ENCODE measurements at places on chromosomes 12 and 14.

GRCh38 chr12:114780746-114781399 lies 96.9 kb upstream of the TBX3 start:
- no peak for DNase-seq

DNA sequence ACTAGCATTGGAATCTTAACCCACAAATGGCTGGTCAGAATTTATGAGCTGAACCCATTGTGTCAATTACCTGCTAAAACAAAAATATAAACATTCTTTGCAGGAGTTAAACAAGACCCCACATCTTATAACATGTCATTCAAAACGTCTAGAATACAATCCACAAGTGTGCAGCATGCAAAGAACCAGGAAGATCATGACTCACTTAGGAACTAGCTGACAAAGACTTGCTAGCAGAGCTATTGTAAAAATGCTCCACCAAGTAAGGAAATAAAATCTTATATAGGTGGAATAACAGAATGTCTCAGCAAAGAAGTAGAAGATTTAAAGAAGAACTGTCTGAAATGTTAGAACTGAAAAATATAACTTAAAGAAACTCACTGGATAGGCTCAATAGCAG lies 26.5 kb upstream of the POC1B start:
- DNase-seq: peak; percentile 30

- peak; percentile 54 for DNase-seq
Observed at GRCh38 chr12:31906557-31907301, 52.5 kb upstream of the RESF1 start.

DNA sequence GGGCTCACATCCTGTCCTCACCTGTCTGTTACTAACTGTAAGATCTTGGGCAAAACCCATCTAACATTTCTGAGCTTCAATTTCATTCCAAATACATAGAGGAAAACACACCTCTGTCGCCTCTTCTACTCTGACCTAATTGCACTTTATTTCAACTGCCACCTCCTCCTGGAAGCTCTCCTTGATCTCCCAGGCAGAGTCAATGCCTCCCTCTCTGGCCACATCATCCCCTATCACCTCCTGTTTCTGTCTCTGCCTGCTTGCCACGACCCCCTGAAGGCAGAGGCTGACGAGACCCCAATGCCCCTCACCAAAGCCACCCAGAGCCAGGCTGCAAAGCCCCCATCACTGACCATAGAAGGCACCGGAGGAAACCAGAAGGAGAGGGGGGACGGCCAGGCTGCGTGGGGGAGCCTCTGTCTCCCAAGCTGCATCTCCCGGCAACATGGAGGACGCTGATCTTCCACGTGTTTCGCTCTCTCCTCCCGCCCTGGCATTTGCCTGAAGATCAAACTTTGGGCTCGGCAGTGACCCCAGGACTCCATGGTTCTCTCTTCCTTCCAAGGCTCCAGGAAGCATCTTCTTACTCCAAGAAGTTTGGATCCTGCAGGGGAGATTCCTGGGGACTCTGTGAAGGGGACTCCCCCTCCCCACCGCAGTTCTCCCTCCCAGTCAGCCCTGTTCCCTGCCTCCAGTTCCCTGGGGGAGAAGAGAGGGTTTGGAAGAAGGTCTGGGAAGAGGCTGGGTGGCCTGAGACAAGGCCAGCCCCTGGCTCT lies 50.1 kb upstream of the BCL11B start:
- DNase-seq: no peak

- DNase-seq: no peak
Observed at GRCh38 chr14:58919217-58919616, 269.2 kb upstream of the DAAM1 start.

DNA sequence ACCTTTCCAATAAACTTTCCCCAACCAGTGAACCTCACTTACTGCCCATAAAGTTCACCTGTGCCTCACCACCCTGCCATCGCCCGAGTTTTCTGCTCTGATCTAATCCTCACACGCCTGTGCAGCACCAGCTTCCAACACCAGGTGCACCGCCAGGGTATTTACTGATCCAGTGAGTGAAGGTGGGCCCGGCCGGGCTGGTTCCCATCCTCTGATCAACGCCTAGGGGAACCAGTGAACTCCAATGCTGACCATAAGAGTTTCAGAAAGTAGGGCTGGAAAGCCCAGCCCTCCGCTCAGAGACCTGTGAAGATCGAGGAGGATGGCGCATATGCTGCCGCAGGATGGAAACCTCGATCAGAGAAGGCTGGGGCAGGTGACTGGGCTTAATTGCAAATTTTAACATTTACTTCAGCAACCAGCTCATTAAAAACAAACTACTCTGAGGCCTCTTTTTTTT lies 685 bp upstream of the MYL6B start:
- DNase-seq: no peak

GRCh38 chr12:74015118-74015517 lies 522.5 kb upstream of the ATXN7L3B start:
- DNase-seq: no peak

GRCh38 chr14:24422261-24422660 lies 7.2 kb downstream of the CBLN3 start:
- no peak for DNase-seq

GRCh38 chr12:82522762-82523161 lies 163.9 kb upstream of the TMTC2 start:
- no peak for DNase-seq

- DNase-seq: no peak
Observed at GRCh38 chr14:50948205-50948604, 3.9 kb upstream of the PYGL start.

DNA sequence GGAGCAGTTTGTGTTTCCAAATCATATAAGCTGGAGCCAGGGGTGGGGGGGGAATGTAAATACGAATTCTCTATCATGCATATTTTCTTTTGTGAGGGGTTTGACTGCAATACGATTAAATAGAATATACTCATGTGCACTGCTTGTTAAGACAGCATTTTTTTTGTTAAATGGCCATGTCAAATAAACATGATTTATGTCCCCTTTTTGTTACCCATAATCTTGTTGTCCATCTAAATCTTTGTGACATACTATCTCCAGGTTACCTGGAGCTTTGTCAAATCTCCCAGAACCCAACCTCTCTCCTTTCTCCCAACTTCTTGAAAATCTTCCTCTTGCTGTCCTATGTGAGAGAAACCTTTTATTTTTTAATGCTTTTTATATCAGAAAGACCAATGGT lies 233.1 kb downstream of the SLC25A21 start:
- no peak for DNase-seq

DNA sequence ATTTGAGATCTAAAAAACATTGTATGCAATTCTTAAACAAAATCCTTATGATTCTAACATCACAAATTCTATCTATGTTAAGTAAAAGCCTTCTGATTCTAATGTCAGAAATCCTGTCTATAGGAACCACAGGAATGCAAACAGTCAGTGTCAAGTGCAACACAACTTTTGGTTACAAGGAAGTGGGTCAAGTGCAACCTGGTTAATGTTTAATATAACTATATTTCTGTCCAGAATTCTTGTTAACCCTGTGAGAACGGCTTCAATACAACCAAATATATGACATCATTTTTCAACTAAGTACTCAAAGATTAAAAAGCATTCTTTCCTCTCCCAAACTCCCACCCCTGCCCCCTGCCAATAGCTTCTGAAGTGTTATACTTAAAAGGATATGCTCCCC lies 107.9 kb upstream of the PLEKHA5 start:
- DNase-seq: no peak

DNA sequence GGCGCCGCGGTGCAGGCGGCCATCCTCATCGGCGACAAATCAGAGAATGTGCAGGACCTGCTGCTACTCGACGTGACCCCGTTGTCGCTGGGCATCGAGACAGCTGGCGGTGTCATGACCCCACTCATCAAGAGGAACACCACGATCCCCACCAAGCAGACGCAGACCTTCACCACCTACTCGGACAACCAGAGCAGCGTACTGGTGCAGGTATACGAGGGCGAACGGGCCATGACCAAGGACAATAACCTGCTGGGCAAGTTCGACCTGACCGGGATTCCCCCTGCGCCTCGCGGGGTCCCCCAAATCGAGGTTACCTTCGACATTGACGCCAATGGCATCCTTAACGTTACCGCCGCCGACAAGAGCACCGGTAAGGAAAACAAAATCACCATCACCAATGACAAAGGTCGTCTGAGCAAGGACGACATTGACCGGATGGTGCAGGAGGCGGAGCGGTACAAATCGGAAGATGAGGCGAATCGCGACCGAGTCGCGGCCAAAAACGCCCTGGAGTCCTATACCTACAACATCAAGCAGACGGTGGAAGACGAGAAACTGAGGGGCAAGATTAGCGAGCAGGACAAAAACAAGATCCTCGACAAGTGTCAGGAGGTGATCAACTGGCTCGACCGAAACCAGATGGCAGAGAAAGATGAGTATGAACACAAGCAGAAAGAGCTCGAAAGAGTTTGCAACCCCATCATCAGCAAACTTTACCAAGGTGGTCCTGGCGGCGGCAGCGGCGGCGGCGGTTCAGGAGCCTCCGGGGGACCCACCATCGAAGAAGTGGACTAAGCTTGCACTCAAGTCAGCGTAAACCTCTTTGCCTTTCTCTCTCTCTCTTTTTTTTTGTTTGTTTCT lies 1.7 kb downstream of the HSPA2 start:
- no peak for DNase-seq
